ENCODE measurements at places on chromosomes 5 and 9. TPM values are rescaled to one million over a fixed set of nuclear protein-coding genes. Genes with fewer than 3 reads are reported as not detected.

FGFR4 gene
- polyA plus RNA-seq = 2.4 TPM

EGFLAM gene
- 0.62 TPM for polyA plus RNA-seq

SPINK7 gene
- not detected for polyA plus RNA-seq

DNA sequence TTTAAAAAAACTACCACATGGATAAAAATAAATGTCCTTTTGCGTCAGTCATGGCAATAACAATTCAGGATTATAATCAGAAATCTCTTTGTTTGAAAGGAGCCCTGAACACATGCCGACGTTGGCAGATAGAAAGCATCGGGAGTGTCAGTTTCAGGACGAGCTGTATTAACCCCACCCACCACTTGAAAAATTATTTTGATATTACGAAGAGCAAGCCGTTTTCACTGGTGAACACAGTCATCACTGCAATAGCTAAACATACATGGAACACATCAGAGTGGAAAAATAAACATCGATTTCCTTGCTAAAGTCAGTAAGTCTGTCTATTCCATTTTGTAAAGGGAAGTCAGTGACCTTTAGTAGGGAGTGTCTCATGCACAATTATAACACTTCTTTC is 266.4 kb upstream of the FBXL7 start:
- H3K27me3 ChIP-seq = no peaks in the 10 kb centered on the region
- no peak overlapping the region for H3K4me3 ChIP-seq
- H3K4me1 ChIP-seq = 0 out of 2 replicates have a peak, but pooled peaks cover 1% of the 10 kb centered on the region
- peak; percentile 52 for DNase-seq

GRCh38 chr9:117114768-117115167 is 300.1 kb downstream of the ASTN2 start:
- H3K36me3 ChIP-seq = no peaks in the 10 kb centered on the region
- no peak overlapping the region for H3K27ac ChIP-seq
- H3K4me3 ChIP-seq = no peak overlapping the region
- H3K4me1 ChIP-seq = no peaks in the 10 kb centered on the region

DNA sequence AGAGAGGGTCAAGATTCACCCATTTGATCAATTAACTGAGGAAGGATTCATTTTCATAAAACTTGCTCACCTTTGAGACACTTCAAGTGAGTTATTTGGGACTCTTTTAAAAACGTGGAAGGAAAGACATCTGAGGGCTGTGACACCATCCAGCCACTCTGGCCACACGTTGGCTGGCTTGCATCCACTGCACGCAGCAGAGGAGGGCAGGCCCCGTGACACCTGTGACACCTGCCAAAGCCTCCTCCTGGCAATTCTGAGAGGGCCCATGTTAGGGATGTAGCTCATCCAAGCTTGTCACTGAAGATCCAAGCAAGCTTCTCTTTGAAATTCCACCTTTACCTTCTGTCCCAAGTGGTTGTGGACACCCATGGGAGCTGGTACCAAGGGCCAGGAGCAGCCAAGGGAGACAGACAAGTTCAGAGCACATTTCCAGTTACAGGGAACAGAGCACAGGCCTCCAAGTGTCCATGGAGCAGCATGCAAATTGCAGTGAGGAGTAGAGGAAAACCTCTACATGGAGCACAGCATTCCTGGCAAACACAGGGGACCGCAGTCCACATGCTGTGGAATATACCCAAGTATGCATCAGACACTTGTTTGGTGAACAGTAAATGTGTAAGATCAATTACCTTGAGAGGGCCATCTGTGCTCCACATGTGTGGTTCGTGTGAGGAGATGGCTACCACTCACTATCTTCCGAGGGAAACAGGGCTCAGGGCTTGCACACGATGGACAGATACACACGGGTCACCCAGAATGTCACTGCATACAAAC is 4.8 kb downstream of the PRSS3 start:
- H3K36me3 ChIP-seq = no peaks in the 10 kb centered on the region
- DNase-seq = no peak
- H3K4me1 ChIP-seq = no peaks in the 10 kb centered on the region
- H3K4me3 ChIP-seq = no peak overlapping the region

- peaks cover 37% of the 10 kb centered on the region for H3K27me3 ChIP-seq
- no peak overlapping the region for H3K4me3 ChIP-seq
- H3K27ac ChIP-seq = no peak overlapping the region
- peak; percentile 16 for DNase-seq
- H3K4me1 ChIP-seq = no peaks in the 10 kb centered on the region
These were observed 55.2 kb upstream of the NEK6 start for GRCh38 chr9:124202447-124202971.

DNA sequence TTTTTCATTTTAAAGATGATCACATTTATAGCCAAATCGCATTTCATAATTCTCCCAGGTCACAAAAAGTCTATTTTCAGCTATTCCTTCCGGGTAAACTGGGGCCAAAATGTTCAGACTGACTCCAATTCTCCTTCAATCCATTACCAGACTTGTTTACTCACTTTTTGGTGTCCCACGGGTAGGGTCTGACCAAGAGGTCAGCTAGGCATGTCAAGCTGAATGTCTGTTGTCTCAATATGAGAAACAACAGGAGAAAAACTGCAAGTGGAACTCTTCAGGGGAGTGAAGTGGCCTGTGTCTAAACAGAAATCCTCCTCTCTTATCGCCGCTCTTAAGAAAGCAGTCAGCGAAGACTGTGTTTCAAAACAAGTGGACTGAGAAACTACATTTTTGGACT is 171.3 kb downstream of the APBA1 start:
- no peaks in the 10 kb centered on the region for H3K4me1 ChIP-seq
- no peak for DNase-seq
- H3K27ac ChIP-seq = no peak overlapping the region
- no peak overlapping the region for H3K4me3 ChIP-seq
